Breast epithelium (tissue), 4 donors: ENCODE measurements at places on chromosomes 12 and 14.

DNA sequence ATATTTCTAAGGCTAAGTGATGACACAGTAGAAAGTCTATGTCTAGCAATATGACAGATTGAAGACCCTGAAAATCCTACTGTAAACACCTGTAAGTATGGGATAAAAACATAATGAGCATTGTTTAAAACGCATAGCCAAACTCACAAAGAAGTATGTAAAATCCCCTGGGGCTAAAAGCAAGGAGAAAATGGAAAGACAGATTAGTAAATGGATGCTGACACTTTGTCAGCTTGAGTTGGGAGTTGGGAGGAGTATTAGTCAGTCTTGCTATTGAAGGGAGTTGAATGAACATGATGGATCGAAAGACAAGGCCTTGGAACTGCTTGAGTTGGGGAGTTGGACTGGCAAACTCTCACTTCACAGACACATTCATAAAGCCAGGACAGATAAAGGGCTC is 79.0 kb upstream of the PRKD1 start:
- no peaks in the 10 kb centered on the region for H3K27me3 ChIP-seq
- H3K4me3 ChIP-seq, result no peak overlapping the region
- no peaks in the 10 kb centered on the region for H3K4me1 ChIP-seq
- H3K36me3 ChIP-seq, result no peaks in the 10 kb centered on the region
- no peak overlapping the region for H3K27ac ChIP-seq
- no peak for DNase-seq

GRCh38 chr12:49336645-49337584 is at the start of gene C1QL4:
TSS of gene C1QL4 (minus strand) at chr12:49337188. CDS start at chr12:49336477, 711 bp downstream.
- peaks cover 10% of the 10 kb centered on the region for H3K27me3 ChIP-seq
- H3K4me3 ChIP-seq, result peak within 1 kb of the TSS; percentile 43
- H3K27ac ChIP-seq, result no peak within 1 kb of the TSS
- H3K36me3 ChIP-seq, result no peaks in the 10 kb centered on the region

GRCh38 chr12:120980800-120981368 is 2.5 kb downstream of the HNF1A start:
- DNase-seq, result no peak
- no peak overlapping the region for H3K4me3 ChIP-seq
- H3K36me3 ChIP-seq, result no peaks in the 10 kb centered on the region

DNA sequence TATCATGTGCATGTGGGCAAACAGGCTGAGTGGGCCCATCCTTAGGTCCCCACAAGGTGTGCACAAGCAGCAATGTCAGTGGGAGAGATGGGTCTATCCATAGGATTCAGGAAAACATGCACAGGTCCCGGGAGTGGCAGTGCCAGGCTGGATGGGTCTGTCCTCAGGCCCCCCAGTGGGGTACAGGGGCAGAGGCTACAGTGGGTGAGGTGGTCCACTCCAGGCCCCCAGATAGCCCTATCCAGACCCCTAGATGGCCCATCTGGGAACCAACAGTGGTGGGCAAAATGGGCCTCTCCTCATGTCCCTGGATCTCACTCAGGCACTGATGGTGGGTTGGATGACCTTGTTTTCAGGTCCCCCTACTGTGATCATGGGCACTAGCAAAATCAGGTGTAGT is 277.8 kb upstream of the SYT1 start:
- H3K27ac ChIP-seq, result no peak overlapping the region
- no peak for DNase-seq
- H3K27me3 ChIP-seq, result no peaks in the 10 kb centered on the region
- H3K36me3 ChIP-seq, result peaks cover 4% of the 10 kb centered on the region
- H3K4me1 ChIP-seq, result no peaks in the 10 kb centered on the region

- H3K4me3 ChIP-seq, result no peak overlapping the region
- no peaks in the 10 kb centered on the region for H3K4me1 ChIP-seq
- DNase-seq, result no peak
- H3K27me3 ChIP-seq, result no peaks in the 10 kb centered on the region
Observed at GRCh38 chr14:63275611-63276010, 43.1 kb downstream of the GPHB5 start.

GRCh38 chr12:65885312-65885711 is 61.0 kb downstream of the HMGA2 start:
- H3K36me3 ChIP-seq, result no peaks in the 10 kb centered on the region
- no peaks in the 10 kb centered on the region for H3K27me3 ChIP-seq
- no peak for DNase-seq
- no peaks in the 10 kb centered on the region for H3K4me1 ChIP-seq

DNA sequence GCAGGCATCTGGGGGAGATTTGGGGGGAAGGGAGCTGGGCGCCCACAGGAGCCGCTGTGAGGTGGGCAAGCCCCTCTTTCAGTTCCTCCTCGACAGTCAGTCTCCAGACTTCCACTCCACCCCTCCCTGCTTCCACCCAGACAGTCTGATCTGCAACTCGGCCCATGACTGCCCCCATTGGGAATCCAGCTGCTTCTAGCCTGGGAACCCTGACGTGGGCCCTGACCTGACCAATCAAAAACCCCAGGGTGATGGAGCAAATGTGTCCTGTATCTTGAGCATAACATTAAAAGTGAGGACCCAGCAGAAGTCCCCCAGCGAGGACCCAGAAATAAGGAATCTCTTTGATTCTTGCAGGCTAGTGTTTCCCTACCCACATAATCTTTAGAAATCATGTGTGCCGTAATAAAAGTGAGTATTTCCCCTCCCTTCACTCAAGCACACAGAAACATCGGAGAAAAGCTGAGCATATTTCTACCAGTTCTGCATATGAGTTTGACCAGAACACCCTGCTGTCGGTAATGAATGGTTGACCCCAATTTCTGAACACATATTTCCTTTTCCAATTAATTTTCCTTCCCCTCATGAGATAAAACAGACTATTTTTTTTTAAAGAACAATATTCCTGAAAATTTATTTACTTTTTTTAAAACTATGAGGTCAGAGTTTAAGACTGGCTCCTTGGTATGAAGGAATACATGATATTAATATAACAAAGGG is 6.4 kb downstream of the SSH1 start:
- peaks cover 6% of the 10 kb centered on the region for H3K4me1 ChIP-seq
- DNase-seq, result no peak
- no peak overlapping the region for H3K4me3 ChIP-seq

DNA sequence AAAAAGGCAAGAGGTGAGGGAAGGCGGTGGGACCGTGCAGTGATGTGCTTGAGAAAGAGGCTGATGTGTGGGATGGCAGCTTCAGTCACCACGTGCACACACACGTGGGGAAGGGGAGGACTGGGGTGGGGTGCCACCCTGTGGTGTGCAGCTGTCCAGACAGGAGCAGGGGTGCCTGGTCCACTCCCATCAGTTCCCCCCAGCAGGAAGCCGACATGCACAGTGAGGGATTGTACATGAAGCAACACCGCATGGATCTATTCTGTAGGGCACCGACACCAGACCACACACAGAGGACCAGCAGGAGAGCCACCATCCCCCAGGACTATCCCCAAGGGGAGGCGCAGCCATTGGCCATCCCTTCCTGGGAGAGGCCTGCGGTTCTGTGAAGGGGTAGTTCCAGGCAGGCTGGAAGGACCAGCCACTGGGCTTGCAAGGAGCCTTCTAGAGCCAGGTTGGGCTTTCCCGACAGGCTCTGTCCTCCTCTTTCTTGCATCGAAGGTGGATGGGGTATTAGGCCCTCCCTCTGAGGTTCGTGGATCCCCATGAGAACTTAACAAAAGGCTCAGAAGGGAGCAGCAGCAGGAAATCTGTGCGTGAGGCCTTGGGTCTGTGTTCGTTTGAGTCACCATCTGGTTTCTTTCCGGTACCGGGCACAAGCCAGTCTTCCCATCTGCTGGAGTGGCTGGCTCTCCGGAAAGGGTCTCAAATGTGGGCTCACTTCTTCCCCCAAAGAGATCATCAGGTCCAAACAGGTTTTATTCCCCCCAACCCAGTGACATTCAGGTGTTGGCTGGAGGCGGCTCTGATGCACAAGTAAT is 59.8 kb downstream of the PLEKHG3 start:
- DNase-seq, result no peak
- peak overlapping the region; percentile 20 for H3K27ac ChIP-seq
- no peaks in the 10 kb centered on the region for H3K36me3 ChIP-seq
- no peaks in the 10 kb centered on the region for H3K27me3 ChIP-seq
- H3K4me1 ChIP-seq, result peaks cover 11% of the 10 kb centered on the region

- DNase-seq, result no peak
- no peak overlapping the region for H3K4me3 ChIP-seq
- H3K4me1 ChIP-seq, result no peaks in the 10 kb centered on the region
- no peaks in the 10 kb centered on the region for H3K27me3 ChIP-seq
- no peaks in the 10 kb centered on the region for H3K36me3 ChIP-seq
Observed at GRCh38 chr12:132191715-132192553, 47.7 kb downstream of the NOC4L start.

- no peaks in the 10 kb centered on the region for H3K4me1 ChIP-seq
- no peaks in the 10 kb centered on the region for H3K27me3 ChIP-seq
- DNase-seq, result no peak
- H3K36me3 ChIP-seq, result no peaks in the 10 kb centered on the region
Observed at GRCh38 chr12:44034906-44035305, 199.0 kb downstream of the TMEM117 start.

DNA sequence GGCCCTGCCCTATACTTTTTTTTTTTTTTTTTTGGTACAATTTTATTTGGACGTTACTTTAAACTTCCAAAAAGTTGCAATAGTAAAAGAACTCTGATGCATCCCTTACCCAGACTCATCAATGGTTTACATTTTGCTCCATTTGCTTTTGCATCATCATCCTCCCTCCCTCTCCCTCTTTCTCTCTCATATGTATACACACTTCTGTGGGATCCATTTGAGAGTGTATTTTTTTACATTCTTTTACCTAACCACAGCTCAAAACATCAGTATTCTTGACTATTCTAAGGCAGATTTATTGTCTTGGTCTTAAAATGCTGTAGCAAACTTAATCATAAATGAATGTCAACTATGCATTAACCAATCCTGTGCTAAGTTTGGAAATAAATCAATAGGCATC is 111.6 kb downstream of the PRICKLE1 start:
- no peaks in the 10 kb centered on the region for H3K4me1 ChIP-seq
- DNase-seq, result no peak
- H3K36me3 ChIP-seq, result no peaks in the 10 kb centered on the region
- no peaks in the 10 kb centered on the region for H3K27me3 ChIP-seq

GRCh38 chr14:91837076-91837475 is 30.3 kb downstream of the TC2N start:
- no peak for DNase-seq
- peaks cover 5% of the 10 kb centered on the region for H3K36me3 ChIP-seq
- peak overlapping the region; percentile 90 for H3K4me3 ChIP-seq
- no peaks in the 10 kb centered on the region for H3K27me3 ChIP-seq
- H3K4me1 ChIP-seq, result no peaks in the 10 kb centered on the region

GRCh38 chr12:110530511-110530910 is 28.4 kb downstream of the RAD9B start:
- no peak for DNase-seq
- H3K4me3 ChIP-seq, result no peak overlapping the region
- H3K27ac ChIP-seq, result no peak overlapping the region
- H3K4me1 ChIP-seq, result peaks cover 9% of the 10 kb centered on the region
- H3K27me3 ChIP-seq, result no peaks in the 10 kb centered on the region

- no peaks in the 10 kb centered on the region for H3K27me3 ChIP-seq
- H3K4me3 ChIP-seq, result no peak overlapping the region
- H3K27ac ChIP-seq, result no peak overlapping the region
- DNase-seq, result no peak
Observed at GRCh38 chr12:105384916-105385535, 54.5 kb downstream of the C12orf75 start.

DNA sequence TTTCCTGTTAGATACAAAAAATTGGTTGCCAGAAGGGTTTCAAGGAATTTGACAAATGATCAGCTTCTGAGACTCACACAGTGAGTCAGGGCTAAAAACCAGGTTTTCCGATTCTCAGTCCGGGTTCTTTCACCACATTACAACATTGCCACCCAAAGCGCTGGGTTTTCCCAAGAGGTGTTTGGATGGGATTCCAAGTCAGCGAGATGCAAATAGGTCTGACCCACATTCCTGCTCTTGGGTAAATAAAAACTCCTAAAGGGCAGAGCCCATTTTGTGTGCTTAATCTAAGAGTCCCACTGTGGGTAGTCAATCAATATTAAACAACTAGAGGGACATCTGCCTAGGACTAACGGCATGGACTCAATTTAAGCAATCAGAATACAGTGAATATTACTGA is 5.4 kb upstream of the RIC8B start:
- no peak overlapping the region for H3K27ac ChIP-seq
- no peak for DNase-seq
- H3K4me1 ChIP-seq, result no peaks in the 10 kb centered on the region
- no peak overlapping the region for H3K4me3 ChIP-seq

DNA sequence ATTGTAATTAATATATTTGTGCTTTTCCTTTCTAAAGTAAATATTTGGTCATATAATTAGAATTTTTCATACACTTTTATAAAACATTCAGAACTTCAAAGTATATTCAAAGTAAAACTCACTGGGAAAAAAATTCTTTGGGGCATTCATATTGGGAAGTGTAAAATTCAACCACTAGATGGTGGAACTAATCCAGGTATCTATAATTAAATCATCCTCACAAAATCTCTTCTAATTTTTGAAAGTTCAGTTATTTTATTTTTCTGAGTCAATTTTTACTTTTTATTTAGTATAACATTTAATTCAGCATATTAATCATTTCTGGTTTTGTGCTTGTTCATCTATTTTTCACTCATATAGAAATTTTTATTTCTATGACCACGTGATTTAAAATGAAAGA is 81.0 kb downstream of the NTS start:
- no peaks in the 10 kb centered on the region for H3K4me1 ChIP-seq
- DNase-seq, result no peak
- no peaks in the 10 kb centered on the region for H3K36me3 ChIP-seq
- H3K4me3 ChIP-seq, result no peak overlapping the region
- H3K27me3 ChIP-seq, result no peaks in the 10 kb centered on the region
- no peak overlapping the region for H3K27ac ChIP-seq

DNA sequence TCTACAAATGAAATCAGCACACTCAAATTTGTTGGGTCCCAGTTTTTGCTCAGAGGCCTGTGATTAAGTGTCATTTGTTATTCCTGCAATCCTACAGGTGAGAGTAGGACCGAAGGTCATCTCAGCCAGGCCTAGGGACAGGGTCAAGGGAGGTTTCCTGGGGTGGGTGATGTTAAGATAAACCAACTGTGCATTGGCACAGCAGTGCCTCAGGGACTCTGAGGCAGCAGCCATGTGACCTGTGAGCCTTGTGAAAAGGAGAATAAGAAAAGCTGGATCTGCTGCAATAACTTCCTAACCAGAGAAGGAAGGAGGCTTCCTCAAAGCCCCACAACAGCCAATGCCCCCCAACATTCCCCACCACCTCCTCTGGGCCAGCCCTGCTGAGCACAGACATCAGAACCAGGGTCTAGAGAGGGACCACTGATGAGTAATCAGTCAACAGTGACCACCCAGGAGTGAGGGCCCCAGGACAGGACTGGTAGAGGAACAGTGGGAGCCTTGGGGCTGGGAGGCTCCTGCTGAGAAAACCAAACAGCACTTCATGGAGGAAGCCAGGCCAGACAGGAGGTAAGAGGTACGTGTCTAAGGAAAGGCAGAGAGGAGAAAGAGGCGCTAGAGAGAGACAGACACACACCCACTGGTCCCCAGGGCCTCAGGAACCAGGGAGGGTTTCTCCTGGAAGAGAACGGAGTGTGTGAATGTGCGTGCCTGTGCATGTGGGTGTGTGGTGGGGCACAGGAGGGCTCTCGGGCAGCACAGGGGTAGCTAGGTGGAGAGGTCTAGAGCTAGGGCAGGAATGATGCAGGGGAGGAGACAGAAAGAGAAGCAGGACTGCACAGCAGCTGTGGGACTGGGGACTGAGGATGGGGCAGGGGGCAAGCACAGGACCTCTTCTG is 82.4 kb downstream of the ITPK1 start:
- DNase-seq, result no peak
- no peaks in the 10 kb centered on the region for H3K27me3 ChIP-seq
- H3K4me3 ChIP-seq, result no peak overlapping the region
- H3K27ac ChIP-seq, result no peak overlapping the region
- H3K36me3 ChIP-seq, result no peaks in the 10 kb centered on the region
- H3K4me1 ChIP-seq, result no peaks in the 10 kb centered on the region

GRCh38 chr12:101653503-101653902 is 43.9 kb upstream of the CHPT1 start:
- no peaks in the 10 kb centered on the region for H3K4me1 ChIP-seq
- H3K4me3 ChIP-seq, result no peak overlapping the region
- no peaks in the 10 kb centered on the region for H3K27me3 ChIP-seq
- no peak overlapping the region for H3K27ac ChIP-seq
- H3K36me3 ChIP-seq, result no peaks in the 10 kb centered on the region
